ENCODE measurements at places on chromosomes 1 and 21.

GRCh38 chr1:150151291-150152181 is 1.8 kb downstream of the PLEKHO1 start:
- DNase-seq = no peak

DNA sequence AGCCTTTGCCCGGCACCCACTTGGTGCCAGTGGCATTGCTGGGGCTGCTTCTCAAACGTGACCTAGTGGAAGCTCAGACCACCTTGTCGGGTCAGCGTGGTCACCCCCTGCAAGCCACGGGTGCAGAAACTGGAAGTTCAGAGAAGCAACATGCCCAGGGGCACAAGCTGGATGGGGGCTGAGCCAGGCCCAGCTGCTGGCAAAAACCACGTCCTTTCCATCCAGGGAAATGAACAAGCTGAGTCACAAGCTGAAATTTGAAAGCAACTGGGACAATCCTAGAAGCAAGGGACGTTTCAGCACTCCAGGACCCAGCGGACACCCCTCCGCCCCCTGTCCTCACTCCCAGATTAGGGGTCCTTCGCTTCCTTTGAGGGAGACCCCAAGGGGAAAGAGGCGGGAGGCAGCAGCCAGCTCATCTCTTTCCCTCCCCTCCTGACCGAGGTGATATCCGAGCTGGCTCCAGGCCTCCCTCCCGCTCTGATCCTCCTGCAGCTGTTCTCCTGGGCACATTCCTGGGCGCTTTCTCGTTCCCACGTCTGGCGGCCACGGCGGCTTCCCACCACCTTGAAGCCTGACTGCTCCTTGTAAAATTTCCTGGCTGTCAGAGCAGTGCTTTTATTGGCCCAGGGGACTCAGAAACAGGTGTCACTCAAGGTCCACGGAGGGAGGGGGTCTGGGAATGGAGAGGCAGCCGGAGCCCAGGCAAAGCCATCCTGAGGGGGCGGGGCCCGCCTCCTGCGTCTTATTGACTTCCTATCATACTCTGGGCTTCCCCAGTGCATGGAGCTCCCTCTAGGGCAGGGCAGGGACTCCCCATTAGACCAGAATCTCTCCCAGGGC is 62.8 kb downstream of the PAX7 start:
- no peak for DNase-seq

- no peak for DNase-seq
Measured at GRCh38 chr1:208280681-208281450, 36.7 kb upstream of the PLXNA2 start.

DNA sequence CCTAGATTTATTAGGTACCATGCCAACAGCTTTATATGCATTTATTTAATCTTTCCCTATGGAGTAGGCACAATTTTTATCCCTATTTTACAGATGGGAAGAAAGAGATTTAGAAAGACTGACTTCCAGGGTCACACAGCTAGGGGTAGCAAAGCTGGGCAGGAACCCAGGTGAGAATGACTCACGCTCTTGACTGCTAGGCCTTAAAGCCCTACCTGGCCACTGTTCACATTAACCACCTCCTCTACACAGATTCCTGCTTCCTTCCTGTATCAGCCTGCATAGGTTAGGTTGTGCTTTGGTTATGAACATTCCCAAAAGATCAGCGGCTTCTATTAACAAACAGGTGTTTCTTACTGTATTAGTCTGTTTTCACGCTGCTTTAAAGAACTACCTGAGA is 53.2 kb downstream of the DNAJC6 start:
- DNase-seq = no peak

DNA sequence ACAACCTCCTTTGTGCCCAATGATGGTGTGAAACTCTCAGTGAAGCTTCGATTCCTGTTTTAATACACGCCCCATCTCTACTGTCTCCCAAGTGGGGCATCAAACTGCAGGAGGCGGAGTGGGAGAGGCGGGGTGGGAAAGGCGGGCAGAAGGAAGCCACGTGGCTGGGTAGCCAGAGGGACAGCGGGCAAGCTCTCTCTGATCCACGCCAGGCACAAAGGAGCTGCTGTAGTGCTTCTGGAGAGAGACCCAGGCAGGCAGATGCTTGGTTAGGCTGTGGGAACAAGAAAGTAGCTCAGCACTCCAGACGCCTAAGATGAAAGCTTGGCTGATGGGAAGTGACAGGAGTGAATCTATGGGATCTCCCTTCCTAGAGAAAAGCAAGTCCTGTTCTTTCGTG is 25.7 kb downstream of the TRIM67 start:
- DNase-seq = no peak

All from omental fat pad (tissue), 4 donors.